ENCODE measurements at places on chromosomes 3 and 15. TPM values are rescaled to one million over a fixed set of nuclear protein-coding genes. Genes with fewer than 3 reads are reported as not detected.

GRCh38 chr3:176978441-176978840 is 218.8 kb downstream of the TBL1XR1 start:
- DNase-seq: no peak

- DNase-seq: no peak
Observed at GRCh38 chr15:85821545-85821944, 26.8 kb upstream of the KLHL25 start.

DNA sequence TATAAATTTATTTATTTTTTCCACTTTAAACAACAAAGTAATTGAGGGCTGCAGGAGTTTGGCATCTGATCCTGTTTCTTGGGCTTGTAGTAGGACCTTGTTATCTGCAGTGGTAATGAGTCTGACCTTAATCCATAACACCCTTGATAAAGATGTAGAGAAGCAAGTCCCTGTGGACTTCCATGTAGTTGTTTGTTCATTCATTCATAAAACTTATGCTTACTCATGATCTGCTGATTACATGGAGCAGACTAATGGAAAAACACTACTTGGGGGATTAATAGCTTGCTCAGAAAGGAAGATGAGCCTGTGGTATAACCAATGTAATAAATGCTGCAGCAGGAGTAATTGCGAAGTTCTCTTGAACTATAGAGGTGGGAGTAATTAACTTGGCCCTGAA is 271.5 kb upstream of the TBL1XR1 start:
- DNase-seq: no peak

DNA sequence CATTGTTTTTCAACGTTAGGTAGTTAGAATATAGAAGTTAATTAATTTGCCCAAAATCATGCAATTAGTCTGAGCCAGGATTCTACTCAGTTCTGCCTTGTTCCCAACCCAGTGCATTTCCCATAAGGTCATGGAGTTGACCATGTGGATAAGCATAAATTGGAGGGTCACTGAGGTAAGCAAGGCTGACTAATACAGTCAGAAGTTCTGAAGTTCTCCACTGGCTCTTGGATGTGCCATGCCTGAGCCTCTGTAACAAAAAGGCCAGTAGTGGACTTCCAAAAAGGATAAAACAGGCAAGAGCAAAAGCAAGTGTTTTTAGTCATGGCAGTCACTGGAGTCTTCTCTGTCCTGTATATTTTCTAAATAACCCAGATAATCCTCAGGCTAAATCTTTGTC is 124.4 kb upstream of the PHLDB2 start:
- no peak for DNase-seq

DNA sequence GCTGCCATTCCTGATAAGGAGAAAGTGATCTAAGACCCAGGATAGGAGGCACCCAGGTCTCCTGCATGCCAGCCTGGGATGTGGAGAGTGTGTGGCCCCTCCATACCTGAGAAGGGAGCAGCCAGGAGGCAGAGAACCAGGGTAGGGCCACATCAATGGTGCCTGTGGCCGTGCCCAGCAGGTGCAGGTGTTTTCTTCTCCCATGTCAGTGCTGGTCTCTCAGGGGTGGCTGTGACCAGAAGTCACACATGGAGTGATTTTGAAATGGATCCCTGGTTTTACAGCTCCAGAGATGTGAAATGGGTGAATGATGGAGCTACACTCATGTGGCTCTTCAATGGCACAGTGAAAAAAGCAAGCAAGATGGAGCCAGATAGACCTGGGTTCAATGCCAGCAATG is 3.3 kb upstream of the ISL2 start:
- DNase-seq: no peak

DNA sequence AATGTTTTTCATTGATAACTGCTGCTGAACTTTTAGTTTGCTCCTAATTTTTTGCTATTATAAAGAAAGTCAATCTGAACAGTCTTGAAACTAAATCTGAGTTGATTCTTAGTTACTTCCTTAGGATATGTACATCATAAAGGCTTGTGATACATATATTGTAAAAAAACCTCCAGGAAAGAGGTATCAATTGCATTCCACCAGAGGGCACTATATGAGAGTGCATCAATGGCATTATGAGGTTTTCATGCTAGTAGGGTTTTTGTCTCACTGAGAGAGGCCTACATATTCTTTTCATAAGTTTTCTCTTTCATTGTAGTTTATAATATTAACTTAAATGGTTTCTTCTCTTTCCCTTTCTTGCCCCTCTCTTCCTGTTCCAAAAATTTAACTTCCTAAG is 46.9 kb downstream of the PIK3R4 start:
- DNase-seq: no peak

DNA sequence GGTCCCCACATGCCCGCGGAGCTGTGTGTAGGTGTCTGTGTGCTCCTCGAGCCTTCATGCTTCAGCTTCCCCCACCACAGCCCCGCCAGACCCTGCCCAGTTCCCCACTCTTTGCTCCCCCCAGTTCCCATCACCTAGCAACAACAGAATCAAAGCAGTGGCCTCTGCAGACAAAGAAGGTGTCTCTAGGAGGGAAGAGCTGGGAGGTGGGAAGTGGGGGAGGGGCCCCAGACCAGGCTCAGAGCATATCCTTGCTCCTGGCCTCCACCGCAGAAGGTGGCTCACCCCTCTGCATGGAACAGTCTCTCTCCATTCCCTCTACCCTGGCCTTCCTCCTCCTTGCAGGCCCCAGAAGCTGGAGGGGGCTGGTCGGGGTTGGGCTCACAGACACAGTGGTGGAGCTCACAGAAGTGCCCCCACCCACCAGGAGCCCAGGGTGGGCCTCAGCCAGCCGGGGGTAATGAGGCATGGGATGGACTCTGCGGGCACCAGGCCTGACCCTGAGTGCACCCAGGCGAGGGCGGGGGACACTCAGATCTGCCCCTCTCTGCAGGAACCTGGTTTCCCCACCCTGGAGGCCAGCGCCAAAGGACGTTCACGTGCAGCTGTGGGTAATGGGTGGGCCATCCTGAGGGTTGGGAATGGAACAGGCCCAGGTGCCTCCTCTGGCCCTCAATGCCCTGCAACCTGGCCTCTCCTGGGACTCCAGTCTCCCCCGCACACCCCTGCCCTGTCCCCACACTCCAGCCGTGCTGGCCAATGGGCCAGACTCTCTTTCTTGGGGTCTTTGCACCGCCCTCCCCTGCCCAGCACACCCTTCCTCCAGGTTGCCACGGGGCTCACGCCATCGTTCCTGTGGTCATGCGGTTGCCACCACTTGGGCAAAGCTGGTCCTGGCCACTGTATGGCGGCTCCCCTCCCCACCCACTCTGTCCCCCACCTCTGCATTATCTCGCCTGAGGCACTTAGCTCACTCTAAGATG is 53.4 kb downstream of the TPRA1 start:
- DNase-seq: no peak

- DNase-seq: no peak
Observed at GRCh38 chr15:97761110-97761509, 199.4 kb upstream of the ARRDC4 start.

GRCh38 chr3:109440353-109440752 is 103.0 kb upstream of the DPPA4 start:
- no peak for DNase-seq

DNA sequence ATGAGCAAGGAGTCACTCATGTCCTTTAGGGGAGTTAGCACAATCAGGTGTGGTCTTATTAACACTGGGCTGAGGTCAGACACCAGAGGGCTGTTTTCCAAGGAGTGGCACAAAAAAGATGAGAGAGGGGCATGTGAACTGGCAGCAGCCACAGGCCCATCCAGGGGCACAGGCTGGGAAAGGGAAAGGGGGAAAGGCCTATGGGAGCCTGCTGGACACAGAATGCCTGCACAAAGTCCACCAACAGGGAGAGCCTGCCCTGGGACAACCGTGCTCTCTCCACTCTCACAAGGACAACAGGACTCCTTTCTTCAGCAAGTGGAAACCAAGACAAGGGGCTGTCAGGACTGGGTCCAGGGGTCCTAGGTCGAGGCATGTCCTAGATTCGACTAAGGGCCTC is 109.6 kb downstream of the ADCY5 start:
- no peak for DNase-seq

DNA sequence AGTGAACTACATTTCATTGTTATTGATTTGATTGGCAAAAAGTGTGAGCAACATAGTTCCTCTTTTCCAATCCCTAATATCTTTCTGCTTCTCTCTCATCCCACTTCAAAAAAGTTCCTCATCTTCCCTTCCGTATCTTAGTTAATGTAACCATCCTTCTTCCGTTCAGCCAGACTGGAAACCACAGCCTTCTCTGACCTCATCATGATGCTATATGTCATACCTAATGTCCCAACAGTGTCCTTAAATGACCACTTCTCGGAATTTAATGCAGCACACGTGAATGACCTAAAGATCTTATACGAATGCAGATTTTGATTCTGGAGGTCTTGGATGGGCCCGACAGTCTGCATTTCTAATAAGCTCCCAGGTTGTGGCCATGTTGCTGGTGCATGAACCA is 320.3 kb upstream of the SATB1 start:
- DNase-seq: no peak

- DNase-seq: no peak
Observed at GRCh38 chr3:74801924-74802323, 187.5 kb upstream of the CNTN3 start.

DNA sequence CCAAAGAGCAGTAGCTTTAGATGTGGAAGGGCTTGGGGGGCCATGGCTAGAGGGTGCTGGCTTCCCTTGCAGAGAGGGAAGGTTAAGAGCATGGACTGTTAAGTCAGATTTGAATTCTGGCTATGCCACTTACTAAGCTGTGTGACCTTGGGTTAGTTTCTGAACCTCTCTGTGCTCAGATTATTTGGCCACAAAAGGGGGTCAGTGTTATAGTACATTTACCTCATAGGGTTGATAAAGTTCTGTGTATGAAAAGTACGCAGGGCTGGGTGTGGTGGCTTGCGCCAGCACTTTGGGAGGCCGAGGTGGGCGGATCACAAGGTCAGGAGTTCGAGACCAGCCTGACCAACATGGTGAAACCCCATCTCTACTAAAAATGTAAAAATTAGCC is 6.8 kb downstream of the VPS18 start:
- DNase-seq: no peak

GRCh38 chr3:60384341-60384740 is 866.9 kb downstream of the FHIT start:
- no peak for DNase-seq

GRCh38 chr3:63685340-63685739 is 32.9 kb downstream of the SNTN start:
- no peak for DNase-seq

DNA sequence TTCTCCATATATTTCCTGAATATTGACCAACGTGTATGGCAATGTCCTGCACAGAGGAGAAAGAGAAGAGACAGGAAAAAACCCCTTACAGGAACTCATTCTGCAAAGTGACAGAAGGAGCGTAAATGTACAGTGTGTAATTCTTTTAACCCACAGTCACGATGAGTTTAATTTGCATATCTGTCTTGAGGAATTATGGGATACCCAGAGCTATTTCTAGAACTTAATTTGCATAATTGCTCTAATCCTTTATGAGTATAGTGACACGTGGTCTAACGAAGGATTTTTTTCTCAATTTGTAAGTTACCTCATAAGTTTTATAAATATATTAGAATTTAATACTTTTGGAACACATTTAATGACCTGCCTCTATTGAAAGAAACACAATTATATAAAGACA is 9.8 kb downstream of the GPR27 start:
- DNase-seq: no peak

- DNase-seq: no peak
Observed at GRCh38 chr3:151558661-151559060, 97.8 kb upstream of the IGSF10 start.

GRCh38 chr3:195914648-195915473 is 6.5 kb upstream of the TNK2 start:
- peak; percentile 90 for DNase-seq

DNA sequence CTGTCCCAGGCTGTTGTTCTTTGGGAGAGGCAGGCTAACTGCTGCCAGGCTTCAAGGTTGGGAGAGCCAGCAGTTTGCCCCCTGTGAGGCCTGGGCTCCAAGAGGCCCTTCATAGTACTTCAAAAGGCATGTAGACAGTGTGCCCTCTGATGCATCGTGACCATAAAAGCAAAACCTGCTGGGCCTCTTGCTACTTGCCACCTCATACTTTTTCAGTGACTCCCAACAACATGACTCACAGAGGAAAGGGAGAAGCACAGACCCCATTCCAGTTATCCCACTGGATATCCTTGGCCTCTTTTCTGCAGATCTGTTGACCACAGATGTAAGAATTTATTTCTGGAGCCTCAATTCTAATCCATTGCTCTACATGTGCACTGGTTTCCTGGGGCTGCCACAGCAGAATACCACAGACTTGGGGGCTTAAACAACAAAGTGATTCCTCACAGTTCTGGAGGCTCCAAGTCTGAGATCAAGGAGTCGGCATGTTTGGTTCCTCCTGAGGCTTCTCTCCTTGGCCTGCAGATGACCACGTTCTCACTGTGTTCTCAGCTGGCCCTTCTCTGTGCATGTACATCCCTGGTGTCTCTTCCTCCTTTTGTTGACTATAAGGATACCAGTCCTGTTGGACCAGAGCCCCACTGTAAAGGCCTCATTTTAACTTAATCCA is 8.9 kb upstream of the NSMCE3 start:
- DNase-seq: no peak

GRCh38 chr3:64884536-64884935 is 196.7 kb upstream of the ADAMTS9 start:
- no peak for DNase-seq

- no peak for DNase-seq
Observed at GRCh38 chr3:124669470-124669869, 60.8 kb upstream of the UMPS start.

GRCh38 chr3:123334056-123334455 is 114.8 kb downstream of the ADCY5 start:
- DNase-seq: no peak

GRCh38 chr3:126126811-126127431 is 43.0 kb upstream of the SLC41A3 start:
- peak; percentile 1 for DNase-seq

DNA sequence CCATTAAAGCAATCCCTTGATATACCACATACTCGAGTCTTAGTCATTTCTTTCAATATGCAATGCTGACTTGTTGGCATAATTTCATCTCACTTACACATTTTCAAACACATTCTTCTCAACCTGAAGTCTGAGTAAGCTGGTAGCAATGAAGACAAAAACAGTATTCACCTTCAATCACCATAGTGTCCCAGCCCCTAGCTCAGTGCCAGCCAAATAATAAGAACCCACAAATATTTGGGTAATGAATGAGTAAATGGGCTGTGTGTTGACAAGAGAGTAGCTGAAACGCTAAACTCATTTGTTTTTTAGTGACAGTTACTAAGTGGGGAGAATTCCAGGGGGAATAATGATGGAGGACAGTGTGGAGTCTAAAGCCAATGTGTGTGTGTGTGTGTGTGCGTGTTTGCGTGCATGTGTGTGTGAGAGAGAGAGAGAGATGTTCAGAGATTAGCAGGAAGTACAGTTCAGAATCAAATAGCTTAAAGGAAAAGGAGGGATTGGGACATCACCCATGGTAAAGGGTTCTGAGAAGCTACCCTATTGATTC is 165.7 kb downstream of the GAP43 start:
- no peak for DNase-seq

RNF7 gene
- total RNA-seq: 53.9 TPM

MANF gene
- 45.9 TPM for total RNA-seq

PPP2R3A gene
- total RNA-seq: 0.19 TPM

TRIM42 gene
- total RNA-seq: not detected

SLC6A11 gene
- not detected for total RNA-seq

LRRIQ4 gene
- total RNA-seq: not detected

MAP6D1 gene
- total RNA-seq: 2.1 TPM

ITIH4 gene
- total RNA-seq: 38.8 TPM

SNX22 gene
- 0.58 TPM for total RNA-seq

KNG1 gene
- 0.30 TPM for total RNA-seq

RAB6B gene
- total RNA-seq: 0.59 TPM

SLTM gene
- 139 TPM for total RNA-seq

CCDC80 gene
- total RNA-seq: not detected

GRIP2 gene
- total RNA-seq: 0.20 TPM

COLQ gene
- 5.1 TPM for total RNA-seq

ADAMTS17 gene
- total RNA-seq: 11.6 TPM

FGD5 gene
- total RNA-seq: 0.32 TPM

IL17RD gene
- 0.09 TPM for total RNA-seq

Data from T-cell (primary cell).